Kidney capillary endothelial cell (primary cell): ENCODE measurements at places on chromosomes 16 and 17.

- DNase-seq, result no peak
These were observed 50.5 kb upstream of the HAPSTR1 start for GRCh38 chr16:9040800-9041412.

DNA sequence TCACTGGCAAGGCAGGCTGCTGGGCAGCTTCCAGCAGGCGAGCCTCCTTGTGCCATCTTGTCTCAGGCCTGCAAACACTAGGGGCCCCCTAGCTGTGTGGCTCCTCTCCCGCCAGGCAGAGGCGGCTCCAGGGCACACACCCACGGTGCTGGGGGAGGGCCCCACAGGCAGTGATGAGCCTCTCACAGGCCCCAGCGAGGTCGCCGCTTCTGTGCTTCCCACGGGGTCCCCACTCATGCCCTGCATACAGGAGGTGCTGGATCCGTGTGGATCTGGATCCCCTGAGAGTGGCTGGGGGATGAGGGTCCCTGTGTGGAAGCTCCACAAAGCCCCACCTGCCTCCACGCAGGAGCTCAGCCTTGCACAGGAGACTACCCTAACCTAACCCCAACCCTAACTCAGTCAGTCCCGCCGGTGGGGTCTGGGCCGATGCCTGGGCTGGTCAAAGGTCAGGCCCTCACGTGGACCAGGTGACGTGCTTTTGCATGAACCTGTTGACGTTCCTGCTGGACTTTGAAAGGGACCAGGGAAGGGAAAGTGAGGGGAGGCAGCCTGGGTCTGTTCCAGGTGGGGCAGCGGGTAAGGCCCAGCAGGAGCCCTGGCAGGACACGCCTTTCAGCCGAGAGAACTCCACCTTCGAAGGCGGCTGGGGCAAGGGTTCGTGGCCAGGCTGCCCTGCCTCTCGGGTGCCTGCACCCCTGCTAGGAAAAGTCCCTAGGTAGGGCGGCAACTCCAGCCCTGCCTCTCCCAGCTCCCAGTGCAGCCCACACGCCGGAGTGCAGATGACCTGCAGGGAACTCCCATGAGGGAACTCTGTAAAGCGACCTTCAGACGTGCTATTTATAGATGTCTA is 5.2 kb downstream of the SECTM1 start:
- no peak for DNase-seq

GRCh38 chr16:77951788-77952187 is 70.6 kb upstream of the CLEC3A start:
- DNase-seq, result peak; percentile 6

DNA sequence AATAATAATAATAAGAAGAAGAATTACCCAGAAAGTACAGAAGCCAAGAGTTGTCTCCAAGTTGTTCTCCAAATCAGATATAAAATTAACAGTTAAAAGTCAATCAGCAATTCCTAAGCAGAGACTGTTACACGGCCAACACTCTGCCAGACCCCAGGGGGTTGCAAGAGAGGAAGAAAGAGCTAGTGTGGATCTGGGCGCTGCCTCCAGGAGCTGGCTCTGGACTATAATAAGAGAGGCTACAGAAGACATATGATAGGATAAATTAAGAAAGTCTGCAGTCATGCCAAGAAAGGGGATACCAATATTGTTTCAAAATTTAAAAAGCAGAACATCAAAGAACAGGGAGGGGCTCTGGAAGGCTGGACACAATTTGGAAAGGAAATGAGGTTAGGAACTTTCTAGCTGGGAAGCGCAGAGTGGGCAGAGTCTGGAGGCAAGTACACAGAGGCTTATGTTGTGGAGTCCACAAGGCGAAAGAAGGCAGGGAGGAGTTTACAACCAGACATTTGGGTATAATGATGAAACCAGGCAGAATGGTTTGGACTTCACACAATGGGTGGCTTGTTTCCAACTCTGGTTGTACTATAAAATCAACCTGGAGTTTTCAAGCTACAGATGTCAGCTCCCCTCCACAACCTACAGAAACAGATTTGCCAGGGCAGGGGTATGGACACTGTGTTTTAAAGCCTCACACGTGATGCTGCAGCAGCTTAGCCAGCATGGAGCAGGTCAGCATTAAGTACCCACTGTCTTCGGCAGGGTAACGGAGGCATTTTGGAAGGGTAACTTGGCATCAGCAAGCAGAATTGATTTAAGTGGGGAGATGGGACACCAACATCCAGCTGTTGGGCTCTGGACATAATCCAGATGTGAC is 49.4 kb downstream of the SLC39A11 start:
- no peak for DNase-seq

- DNase-seq, result no peak
These were observed 160.8 kb downstream of the ANKFN1 start for GRCh38 chr17:56314026-56314425.

- DNase-seq, result no peak
These were observed 73.9 kb downstream of the CEP95 start for GRCh38 chr17:64580384-64581315.

DNA sequence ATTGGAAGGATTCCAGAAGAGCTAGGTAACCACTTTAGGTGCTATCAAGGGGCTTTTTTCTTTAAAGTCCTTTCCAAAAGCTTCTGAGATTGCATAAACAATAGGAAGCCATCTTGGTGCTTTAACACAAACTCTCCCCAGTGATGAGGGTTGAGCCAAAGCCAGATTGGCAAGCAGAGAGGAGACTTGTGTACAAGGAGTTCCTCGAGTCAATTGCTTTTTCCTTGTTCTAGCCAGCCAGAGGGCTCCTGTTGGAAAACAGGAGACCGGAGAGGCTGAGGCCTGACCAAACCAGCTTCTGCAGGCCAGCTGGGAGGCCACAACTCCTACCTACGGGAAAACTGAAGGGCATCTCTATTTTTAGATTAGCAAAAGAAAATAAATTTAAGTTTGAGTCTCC is 46.5 kb downstream of the MAPT start:
- DNase-seq, result no peak

DNA sequence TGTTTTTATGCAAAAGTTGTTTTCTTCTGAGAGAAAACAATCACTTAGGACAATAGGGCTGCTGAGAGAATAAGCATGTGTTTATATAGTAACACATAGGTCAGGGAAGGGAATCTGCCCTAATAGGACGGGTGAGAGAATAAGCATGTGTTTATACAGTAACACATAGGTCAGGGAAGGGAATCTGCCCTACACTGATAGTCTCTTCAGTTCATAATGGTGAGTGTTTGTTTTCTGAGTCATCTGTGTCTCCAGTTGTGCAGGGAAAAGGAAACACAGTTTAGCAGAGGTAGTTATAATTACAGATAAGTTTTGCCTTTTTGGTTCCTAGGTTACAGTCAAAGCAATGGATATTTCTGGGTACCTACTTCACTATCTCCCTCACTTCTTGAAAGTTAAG is 252.3 kb upstream of the CA10 start:
- no peak for DNase-seq

GRCh38 chr17:40312131-40312731 is 3.3 kb downstream of the RARA start:
- no peak for DNase-seq

- DNase-seq, result no peak
These were observed 153.5 kb upstream of the CDC42EP4 start for GRCh38 chr17:73465130-73465952.

DNA sequence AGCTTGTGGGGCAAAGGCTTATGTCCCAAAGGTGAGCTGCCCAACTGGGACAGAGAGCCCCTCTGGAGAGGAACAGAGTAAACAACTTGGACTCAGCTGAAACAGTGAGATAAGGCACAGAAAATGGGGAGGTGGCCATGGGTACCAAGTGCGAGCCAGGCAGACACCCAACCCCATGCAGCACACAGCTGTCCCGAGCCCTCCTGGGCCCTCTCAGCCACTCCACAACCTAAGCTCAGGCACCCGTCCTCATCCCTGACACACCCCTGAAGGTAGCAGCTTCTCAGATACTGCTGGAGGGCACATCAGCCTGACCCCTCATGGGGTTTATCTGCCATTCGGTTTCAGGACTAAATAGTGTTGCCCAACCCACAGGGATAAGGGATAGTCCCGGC is 4.8 kb upstream of the GFOD2 start:
- DNase-seq, result no peak

- DNase-seq, result no peak
These were observed 39.7 kb downstream of the REXO5 start for GRCh38 chr16:20846030-20846429.

DNA sequence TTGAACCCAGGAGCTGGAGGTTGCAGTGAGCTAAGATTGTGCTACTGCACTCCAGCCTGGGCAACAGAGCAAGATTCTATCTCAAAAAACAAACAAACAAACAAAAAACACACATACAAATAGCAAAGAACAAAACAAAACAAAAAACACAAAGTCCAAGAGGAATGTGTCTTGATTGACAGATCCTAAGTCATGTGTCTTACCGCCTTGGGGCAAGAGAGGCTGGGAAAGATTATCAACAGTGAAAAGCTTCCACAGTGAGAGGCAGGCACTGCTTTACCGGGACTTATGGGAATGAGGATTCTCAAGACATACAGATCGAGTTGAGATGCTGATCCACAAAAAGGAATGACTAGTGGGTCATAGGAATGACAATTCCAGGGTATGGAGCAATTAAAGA is 62.7 kb upstream of the GAS7 start:
- DNase-seq, result no peak

- no peak for DNase-seq
These were observed 12.2 kb downstream of the ADGRG1 start for GRCh38 chr16:57640612-57641011.

GRCh38 chr17:81844327-81844851 is 9.5 kb upstream of the PPP1R27 start:
- DNase-seq, result no peak

DNA sequence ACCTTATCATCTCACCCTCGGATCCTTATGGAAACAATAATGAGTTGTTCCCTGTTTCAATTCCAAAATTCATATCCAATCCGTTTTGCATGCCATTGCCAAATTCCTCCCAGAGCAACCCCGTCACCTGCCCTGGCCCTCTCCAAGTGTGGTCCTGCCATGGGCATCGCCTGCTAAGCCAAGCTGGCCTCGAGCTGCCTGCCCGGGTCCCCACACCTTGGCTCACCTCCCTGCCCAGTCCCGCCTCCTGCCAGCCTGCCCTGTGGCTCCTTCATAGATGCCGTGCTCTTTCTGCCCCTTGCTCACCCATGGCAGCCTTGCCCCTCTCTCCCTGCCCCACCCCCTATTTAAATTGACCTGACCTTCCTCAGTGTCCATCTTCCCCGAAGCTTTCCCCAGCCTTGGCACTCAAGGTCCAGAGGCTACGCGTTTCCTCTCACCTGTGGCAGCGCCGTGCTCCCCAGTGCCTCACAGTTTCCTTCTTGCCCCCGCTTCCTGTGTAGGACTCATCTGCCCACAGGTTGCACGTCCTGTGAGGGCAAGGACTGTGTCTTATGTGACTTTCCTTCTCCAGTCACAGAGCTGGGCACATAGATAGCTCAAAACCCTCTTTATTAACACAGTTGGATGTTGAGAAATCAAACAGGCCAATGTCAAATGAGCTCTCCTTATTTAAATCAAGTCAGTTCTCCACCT is 12.7 kb downstream of the MAPT start:
- DNase-seq, result no peak

- DNase-seq, result no peak
These were observed 47.5 kb downstream of the XYLT1 start for GRCh38 chr16:17423221-17423620.
